Ureter (tissue), 1 donor: ENCODE measurements at places on chromosomes 7 and 10.
A peak's percentile ranks its signal among the peaks of the same experiment; 100 is the strongest.

DNA sequence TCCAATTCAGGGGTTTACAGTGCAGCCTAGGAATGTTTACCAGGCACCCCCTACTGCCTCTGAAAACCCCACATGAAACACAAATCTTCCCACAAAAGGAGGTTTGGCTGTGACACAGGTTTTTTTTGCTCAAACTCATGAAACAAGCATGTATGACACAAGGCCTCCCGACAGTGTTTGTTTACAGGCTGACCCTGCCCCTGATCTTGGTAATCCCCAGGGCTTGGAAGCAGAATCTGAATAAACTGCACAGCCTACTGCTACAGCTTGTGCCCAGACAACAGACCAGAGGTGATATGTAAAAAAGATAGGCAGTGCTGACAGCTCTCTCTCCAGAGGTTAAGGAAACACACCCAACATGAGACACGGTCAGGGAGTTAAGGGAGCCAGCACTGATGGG lies 184.2 kb downstream of the KMT2E start:
- DNase-seq = no peak

GRCh38 chr7:4738711-4739527 lies 36.5 kb upstream of the AP5Z1 start:
- DNase-seq = no peak

GRCh38 chr10:88342733-88343310 lies 240.3 kb downstream of the RNLS start:
- no peak for DNase-seq

- DNase-seq = no peak
Observed at GRCh38 chr7:2974093-2974819, 69.4 kb downstream of the CARD11 start.

DNA sequence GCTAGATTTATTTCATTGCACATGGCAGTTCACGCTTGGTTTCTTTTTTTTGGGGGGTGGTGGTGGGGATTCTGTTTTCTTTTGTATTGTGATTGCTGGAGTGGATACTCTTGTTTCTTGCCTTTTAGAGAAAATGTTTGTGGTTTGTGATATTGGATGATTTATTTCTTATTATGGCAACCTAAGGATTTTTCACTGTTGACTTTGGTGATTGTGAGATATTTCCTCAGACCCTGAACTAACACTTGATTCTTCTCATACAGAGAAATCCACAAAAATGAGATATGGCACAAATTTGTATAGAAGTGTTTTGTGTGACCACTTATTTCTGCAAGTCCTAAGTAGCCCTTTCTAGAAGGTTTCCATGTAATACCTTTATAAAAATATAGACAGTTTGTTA lies 871.1 kb downstream of the LRMDA start:
- no peak for DNase-seq

DNA sequence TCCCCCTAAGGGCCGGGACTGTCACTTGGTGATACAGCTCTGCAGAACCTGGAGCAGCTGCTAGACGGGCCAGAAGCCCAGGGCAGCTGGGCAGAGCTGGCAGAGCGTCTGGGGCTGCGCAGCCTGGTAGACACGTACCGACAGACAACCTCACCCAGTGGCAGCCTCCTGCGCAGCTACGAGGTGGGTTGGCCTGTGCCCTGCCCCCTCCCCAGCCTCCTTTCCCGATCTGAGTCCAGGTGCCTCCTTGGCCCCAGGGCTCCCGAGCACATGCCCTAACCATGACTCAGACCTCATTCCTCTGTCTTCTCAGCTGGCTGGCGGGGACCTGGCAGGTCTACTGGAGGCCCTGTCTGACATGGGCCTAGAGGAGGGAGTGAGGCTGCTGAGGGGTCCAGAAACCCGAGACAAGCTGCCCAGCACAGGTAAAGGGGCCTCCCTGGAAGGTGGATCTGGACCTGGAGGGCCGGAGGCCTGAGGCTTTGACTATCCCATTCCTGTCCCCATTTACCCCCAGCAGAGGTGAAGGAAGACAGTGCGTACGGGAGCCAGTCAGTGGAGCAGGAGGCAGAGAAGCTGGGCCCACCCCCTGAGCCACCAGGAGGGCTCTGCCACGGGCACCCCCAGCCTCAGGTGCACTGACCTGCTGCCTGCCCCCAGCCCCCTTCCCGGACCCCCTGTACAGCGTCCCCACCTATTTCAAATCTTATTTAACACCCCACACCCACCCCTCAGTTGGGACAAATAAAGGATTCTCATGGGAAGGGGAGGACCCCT lies 6.4 kb downstream of the NFKB2 start:
- DNase-seq = no peak

DNA sequence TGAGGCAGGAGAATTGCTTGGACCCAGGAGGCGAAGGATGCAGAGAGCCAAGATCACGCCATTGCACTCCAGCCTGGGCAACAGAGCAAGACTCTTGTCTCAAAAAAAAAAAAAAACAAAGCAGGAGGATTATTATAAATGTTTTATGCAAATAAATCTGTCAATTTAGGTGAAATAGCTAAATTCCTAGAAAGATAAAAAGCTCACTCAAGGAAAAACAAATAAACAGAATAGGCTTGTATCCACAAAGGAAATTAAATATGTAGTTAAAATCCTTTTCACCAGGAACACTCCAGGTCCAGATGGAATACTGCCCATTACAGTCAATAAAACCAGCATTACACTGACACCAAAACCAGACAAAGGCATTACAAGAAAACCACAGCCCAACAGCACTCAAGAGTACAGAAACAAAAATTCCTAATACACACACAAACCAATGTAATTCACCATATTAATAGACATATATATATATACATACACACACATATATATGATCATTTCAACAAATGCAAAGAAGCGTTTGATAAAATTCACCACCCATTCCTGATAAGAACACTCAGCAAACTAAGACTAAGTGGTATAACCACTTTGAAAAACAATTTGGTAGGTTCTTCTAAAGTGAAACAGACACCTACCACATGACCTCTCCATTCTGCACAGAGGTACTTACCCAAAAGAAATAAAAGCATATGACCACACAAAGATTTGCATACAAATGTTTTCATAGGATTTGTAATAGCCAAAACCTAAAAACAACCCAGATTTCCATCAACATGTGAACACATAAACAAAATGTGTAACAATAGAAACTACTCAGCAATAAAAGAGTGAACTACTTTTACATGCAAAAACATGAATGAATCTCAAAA lies 38.8 kb downstream of the ABI1 start:
- no peak for DNase-seq

- DNase-seq = no peak
Observed at GRCh38 chr10:70673929-70674559, 1.7 kb downstream of the ADAMTS14 start.

GRCh38 chr7:5395246-5395645 lies 28.4 kb downstream of the TNRC18 start:
- no peak for DNase-seq

- DNase-seq = no peak
Observed at GRCh38 chr10:1047937-1048336, 982 bp downstream of the IDI1 start.

- DNase-seq = no peak
Observed at GRCh38 chr7:44187636-44188416, 1.4 kb downstream of the GCK start.

DNA sequence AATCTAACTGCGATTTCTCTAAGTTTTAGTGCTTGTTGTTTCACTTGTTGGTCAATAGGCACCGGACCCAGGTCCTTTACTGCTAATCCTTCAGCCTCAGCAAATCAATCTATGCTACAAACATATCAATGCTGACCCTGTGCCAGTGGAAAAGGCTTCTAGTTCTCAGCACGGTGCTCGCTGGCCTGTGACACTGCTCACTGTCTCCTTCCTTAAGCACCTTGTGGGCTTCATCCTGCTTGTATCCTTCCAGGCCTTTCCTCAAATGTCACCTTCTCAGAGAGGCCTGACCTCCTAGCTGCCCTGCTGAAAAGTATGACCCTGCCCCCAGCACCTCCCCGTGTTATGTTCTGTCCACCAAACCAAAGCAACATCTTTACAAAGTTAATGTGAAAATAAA lies 201.2 kb upstream of the FRMD4A start:
- no peak for DNase-seq

DNA sequence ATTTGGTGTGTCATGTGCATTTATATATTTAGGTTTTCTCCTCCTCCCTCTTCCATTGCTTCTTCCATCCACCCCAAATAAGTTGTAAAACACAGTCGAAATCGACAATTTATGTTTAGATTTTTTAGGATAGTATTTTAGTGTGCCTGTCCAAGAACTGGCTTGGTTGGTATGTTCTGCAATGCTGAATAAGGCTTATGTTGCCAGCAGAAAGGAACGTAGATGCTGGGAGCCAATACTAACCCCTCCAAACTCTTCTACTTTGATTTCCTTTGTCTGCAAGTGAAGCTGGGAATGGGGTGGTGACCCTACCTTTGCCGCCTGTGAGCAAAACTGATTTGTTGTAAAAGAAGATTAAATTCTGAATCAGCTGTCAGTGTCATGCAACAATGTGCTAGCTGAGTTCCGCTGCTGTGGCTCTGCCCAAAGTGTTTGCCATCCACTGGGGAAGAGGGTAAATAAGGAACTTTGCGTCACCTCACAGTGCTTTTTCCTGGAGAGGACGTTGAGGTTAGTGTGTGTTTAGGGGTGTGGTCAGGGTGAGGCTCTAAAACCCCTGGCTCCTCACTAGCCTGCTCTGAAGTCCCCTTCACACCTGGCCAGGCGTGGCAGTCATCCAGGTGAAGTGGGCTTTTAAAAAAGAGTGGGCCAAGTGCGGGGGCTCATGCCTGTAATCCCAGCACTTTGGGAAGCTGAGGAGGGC lies 44.4 kb downstream of the TACC2 start:
- DNase-seq = no peak

DNA sequence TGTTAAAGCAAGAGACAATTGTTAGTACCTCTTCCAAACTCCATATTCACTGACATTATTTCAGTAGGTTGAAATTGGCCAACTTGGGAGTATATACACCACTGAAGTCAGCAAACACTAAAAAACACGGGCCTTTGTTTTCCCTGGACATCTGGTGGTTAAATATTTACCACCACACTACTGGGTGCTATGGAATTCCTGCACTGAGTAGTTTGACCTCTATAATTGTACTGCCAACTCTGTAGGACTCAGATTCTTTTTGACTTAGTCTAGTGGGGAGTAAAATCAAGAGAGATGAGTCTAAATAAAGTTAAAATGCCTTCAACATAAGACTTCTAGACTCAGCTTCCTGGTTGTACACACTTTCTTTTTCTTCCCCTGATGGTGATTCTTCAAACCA lies 41.3 kb upstream of the TES start:
- DNase-seq = no peak

- DNase-seq = no peak
Observed at GRCh38 chr7:105958012-105958411, 5.1 kb upstream of the CDHR3 start.

GRCh38 chr10:113171662-113172061 lies 221.6 kb downstream of the TCF7L2 start:
- DNase-seq = no peak

DNA sequence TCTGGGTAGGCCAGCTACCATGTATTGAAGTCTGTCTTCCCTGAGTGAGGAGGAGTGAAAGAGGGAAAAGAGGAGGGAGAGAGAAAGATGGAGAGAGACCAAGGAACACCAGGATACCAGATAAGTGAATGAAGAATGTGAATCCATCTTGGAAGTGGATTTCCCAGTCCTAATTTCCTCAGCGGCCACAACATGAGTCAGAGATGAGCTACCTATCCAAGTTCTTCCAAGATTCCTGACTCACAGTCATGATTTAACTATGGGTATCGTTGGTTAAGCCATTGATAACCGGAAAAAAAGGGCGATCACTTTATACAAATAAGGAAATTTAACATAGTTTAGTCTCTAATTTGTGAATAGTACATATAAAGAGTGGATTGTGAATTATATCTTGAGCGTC lies 561.8 kb downstream of the ATRNL1 start:
- no peak for DNase-seq

DNA sequence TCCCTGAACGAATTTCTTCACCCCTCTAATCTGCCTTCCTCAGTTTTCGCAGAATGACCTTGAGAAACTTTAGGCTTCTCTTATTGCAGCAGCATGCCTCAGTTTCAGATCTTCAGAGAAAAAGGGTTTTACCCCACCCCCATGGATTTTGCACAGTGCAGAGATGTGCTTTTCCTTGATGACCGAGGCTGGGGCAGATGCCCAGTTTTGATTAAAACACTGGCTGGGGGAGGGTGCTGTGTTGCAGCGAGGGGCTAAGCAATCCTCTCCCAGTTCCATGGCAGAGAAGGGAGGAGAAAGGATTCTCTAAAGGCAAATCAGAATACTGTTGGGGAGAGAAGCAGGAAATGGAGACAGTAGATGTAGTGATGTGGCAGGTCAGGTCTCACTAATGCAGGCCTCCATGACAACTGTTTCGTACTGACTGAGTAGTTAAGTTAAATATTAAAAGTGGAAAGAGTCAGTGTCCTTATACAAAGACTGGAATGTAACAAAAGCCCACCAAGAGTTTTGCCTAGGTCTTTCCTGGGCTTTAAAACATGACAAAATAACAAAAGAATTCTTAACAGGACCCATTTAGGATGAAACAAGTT lies 50.8 kb upstream of the PDZD8 start:
- DNase-seq = no peak

GRCh38 chr7:157521061-157521731 lies 184.4 kb downstream of the DNAJB6 start:
- peak; percentile 36 for DNase-seq

DNA sequence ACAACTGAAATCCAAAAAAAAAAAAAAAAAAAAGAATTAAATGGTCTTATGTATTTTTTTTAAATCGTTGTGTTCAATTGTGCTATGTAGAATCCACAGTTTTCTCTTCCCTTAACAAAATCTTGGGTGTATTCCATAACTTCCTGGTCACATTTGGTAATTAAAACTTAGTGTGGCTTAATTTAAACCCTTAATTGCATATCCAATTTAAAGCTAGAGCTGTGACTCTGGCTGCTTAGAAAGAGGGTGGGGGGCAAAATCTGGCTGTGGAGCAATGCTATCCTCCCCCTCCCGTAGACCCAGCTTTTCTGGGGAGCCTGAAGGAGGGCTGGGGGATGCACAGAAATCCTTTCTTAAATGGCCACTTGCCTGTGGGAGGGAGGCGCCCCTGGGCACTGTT lies 695.1 kb downstream of the INHBA start:
- no peak for DNase-seq

GRCh38 chr10:62517252-62517651 lies 143.1 kb downstream of the ZNF365 start:
- no peak for DNase-seq

GRCh38 chr10:114962441-114962840 lies 24.4 kb downstream of the TRUB1 start:
- no peak for DNase-seq

DNA sequence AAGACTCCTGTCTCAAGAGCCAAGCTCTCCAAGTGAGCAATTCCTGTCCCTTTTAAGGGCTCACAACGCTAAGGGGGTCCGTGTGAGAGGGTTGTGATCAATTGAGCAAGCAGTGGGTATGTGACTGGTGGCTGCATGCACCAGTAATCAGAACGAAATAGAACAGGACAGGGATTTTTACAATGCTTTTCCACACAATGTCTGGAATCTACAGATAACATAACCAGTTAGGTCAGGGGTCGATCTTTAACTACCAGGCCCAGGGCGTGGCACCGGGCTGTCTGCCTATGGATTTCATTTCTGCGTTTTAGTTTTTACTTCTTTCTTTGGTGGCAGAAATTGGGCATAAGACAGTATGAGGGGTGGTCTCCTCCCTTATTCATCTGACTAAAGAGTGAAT lies 54.9 kb upstream of the SP4 start:
- no peak for DNase-seq
